ENCODE measurements at places on chromosomes 5 and 9. TPM values are rescaled to one million over a fixed set of nuclear protein-coding genes. Genes with fewer than 3 reads are reported as not detected.

- ATAC-seq: no peak
Observed at GRCh38 chr9:89212171-89212570, 33.6 kb upstream of the SHC3 start.

DNA sequence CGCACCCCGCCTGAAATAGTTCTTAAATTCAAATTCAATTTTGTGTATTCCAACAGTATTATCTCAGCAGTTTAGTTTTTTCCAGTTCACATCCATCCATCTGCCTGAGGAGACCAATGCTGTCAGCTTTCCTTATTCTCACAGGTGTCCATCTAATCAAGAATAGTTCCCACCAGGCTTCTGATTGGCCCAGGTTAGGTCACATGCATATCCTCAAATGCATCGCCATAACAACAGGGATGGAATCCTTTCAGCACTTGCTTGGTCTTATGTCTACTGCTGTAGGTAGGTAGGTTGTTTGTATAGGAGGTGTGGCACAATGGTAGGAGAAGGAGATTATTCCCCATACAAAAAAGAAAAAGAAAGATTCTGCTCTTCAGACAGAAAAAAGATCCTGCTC, 91.2 kb downstream of the UBE2R2 start:
- ATAC-seq: peak; percentile 27

- ATAC-seq: no peak
Observed at GRCh38 chr5:100659080-100659795, 124.1 kb downstream of the FAM174A start.

- no peak for ATAC-seq
Observed at GRCh38 chr9:73845954-73846690, 651.0 kb upstream of the RORB start.

DNA sequence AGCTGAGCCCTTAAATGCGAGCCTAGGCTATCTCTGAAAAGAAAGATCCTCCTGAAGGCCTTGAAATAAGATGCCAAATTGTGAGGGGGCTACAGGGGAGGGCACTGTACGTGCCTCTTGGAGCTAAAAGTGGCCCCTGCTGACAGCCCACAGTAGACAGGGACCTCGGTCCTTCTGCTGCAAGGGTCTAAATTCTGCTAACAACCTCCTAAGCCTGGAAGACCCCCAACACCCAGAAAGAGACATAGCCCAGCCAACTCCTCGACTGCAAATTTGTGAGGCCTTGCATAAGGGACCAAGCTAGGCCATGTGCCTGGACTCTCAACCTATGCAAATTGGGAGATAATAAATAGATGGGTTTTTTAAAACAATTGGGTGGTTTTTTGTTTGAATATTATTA, 54.7 kb downstream of the UBE2QL1 start:
- no peak for ATAC-seq

GRCh38 chr5:156396830-156397081, 69.8 kb downstream of the SGCD start:
- ATAC-seq: peak; percentile 53

GRCh38 chr9:120526534-120526933, 53.4 kb downstream of the CDK5RAP2 start:
- ATAC-seq: no peak

DNA sequence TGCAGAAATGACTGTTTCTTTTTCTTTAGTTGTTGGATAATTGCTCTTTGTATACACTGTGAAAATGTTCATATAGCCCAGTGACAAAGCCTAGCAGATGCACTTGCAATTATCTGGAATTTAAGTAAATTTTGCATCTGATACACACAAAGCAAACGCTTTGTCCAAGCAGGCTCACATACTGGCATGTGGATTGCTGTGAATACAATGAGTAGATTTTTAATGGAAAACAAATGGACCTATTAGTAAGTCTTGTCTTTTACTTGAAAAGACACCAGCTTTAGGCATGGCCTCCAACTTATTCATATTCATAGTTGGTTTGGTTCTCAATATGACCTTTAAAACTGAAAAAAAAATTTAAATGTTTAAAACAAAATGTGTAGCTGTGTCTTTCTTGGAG, 1299.8 kb upstream of the WWC1 start:
- ATAC-seq: no peak

GRCh38 chr5:126143622-126144021, 279.6 kb upstream of the GRAMD2B start:
- ATAC-seq: no peak

DNA sequence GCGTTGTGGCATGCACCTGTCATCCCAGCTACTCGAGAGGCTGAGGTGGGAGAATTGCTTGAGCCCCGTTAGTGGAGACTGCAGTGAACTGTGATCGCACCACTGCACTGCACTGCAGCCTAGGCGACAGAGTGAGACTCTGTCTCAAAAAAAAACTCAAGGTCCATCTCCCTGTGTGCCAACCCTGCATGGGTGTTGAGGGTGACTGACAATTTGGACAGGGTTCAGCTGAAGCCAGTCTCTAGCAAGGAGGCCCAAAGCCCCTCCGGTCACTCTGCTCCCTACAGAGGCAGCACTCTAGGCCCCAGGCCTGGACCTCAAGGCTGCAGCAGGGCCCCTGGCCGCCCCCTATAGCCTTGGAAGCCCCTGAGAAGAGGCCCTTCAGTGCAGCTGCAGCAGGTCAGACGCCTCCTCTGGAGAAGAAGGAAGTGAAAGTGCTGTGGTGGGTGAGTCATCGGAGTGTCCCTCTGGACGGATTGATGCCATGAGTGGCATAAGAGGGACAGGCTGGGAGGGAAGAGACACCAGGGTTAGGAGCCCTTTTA, 39.2 kb upstream of the NEK6 start:
- ATAC-seq: peak; percentile 39

DNA sequence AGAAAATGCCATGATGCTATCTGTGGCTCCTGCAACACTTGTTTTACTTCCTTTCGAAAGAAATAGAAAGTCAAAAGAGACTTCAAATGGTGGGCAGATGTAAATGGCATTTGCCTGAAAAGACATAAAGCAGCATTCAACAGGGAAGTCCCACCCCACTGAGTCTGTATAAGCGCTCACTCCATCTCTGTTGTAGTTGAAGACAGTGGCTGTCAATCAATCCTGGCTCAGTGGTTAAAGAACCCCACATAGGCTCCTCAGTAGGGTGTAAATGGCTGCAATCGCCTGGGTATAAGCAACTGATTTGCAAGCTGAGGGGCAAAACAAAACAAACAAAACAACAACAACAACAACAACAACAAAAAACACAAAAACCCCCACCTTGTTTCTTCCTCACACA, 158.7 kb downstream of the EFNA5 start:
- ATAC-seq: no peak

- no peak for ATAC-seq
Observed at GRCh38 chr5:107607671-107608345, 62.9 kb downstream of the EFNA5 start.

The CA9 gene
- total RNA-seq: 1.6 TPM

The CHSY3 gene
- total RNA-seq: 0.28 TPM

The ANKRD18B gene
- 10.0 TPM for total RNA-seq

The ZFP2 gene
- 0.08 TPM for total RNA-seq

The GPRIN1 gene
- total RNA-seq: 1.9 TPM

The C9orf153 gene
- 0.12 TPM for total RNA-seq

Data from esophagus mucosa (tissue), 1 donor.